B cell (primary cell): ENCODE measurements at places on chromosomes 4 and X.

GRCh38 chr4:183321516-183321915 is 710 bp downstream of the CLDN24 start:
- DNase-seq, result no peak

DNA sequence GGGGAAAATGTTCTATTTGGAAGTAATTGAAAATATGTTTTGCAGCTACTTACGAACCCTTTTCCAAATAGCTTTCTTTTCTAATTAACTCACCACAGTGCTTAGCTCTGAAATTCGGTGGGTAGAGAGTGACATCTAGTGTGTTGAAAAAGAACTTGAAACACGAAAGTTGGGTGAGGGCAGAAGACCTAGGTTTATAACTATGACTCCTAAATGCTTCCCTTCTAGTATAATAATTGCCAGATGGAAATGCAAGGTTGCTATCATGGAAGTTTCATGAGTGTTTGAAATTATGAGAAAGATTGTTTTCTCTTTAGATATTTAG is 77.3 kb upstream of the NOCT start:
- DNase-seq, result peak; percentile 29

DNA sequence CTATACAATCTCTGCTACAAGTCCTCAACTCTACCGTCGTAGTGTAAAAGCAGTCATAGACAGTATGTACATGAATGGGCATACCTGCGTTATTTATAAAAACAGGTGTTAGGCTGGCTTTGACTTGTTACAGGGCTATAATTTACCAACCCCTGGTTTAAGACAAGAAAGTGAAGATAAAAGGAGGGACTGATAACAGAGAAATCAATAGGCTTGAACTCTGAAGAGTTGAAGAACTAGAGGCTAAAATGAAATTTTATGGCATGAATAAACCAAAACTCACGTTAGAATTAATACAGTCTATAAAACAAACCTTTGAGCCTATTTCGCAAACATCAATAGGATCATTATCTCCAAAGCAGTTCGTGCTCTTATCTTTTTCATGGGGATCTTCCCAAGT is 36.2 kb downstream of the PPA2 start:
- no peak for DNase-seq

- DNase-seq, result no peak
Measured at GRCh38 chrX:151815398-151815797, 80.9 kb downstream of the CNGA2 start.
